ENCODE measurements at places on chromosomes 3 and 15.

DNA sequence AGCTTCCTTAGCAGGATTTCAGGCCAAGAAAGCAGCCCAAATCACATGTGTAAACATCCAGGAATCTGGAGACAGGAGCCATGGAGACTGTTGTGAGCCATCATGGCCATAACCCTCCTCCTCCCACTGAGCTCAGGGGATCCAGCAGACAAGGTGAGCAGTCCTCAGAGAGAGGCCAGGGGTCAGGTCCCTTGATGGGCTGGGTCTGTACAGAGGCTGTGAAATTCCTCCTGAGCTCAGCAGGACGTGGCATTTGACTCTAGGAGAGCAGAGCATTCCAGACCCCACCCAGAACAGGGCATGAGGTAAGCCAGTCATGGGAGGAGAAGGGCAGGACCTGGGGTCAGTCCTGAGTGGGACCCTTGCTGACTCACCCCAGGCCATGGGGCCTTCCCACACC is 67.0 kb upstream of the ACAN start:
- no peak for DNase-seq

GRCh38 chr3:110741891-110742290 is 329.7 kb upstream of the NECTIN3 start:
- DNase-seq: no peak

DNA sequence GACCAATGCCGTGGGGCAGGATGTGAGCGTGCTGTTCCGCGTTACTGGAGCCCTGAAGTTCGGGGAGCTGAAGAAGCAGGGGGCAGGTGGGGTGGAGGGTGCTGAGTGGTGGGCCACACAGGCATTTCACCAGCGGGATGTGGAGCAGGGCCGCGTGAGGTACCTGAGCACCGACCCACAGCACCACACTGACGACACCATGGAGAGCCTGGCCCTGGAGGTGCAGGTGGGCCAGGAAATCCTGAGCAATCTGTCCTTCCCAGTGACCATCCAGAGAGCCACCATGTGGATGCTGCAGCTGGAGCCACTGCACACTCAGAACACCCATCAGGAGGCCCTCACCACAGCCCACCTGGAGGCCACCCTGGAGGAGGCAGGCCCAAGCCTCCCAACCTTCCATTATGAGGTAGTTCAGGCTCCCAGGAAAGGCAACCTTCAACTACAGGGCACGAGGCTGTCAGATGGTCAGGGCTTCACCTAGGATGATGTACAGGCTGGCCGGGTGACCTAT is 179.6 kb downstream of the TBC1D2B start:
- no peak for DNase-seq

DNA sequence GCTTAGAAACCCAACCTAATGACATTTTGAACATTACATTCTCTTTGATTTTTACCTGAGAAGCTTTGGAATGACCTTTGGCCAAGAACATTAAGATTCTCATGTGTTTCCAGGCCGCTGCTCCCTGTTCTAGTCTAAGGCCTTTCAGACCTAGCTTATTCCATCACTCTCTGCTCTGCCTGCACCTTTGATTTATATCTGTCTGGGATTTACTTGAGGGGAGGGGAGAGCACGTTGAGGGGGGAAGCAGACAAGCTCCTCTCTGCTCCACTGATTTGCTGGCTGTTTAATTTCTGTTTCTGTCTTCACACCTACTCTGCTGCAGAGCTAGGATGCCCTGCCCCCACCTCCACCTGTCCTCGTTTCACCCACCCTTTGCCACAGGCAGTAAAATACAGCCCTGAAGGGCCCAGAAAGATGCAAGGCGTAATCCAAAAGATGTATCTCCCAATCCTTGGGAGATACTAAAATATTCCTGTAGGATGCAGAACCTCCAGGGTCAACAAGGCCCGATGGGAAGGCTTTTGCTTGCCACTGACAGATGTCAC is 429.8 kb downstream of the EPHB1 start:
- no peak for DNase-seq
